COR-L47 (cell line): ENCODE measurements at places on chromosomes 1 and 21.
A peak's percentile ranks its signal among the peaks of the same experiment; 100 is the strongest.

DNA sequence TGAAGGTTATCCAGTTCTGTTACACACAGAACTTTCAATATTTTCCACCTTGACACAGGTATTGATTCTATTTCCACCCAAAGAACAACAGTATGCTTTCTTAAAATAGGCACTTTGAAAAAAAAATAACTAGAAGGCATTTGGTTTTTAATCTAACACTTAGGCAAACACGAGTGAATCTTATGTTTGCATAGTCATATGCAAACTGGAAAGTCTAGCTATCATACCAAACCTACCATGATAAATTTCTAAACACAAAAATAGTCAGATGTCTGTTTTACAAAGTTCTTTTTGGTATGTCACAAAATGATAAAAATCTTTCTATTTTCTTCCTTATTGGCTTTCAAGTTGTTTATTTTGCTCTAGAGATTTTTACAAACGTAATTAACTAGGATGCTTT is 11.6 kb downstream of the DNASE2B start:
- DNase-seq, result no peak

DNA sequence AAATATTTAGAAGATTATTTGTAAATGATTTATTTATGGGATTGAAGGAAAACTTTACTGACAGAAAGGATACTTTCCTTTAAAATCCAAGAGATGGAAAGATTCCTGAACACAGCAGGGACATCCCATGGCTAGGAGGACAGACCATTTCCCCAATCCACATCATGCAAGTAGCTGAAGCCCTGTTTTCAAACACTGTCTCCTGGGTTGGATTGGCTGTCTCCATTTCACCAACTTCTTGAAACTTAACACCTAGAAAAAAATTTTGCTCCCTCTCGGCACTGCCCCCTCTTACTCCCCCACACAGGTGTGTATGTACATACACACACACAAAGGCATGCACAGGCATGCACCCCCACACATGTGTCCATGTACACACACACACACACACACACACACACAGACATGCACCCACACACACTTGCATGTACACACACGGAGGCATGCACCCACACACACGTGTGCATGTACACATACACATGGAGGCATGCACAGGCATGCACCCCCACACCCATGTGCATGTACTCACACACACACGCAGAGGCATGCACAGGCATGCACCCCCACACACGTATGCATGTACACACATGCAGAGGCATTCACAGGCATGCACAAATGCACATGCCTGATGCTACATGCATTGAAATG is 320.0 kb downstream of the CHRM3 start:
- no peak for DNase-seq

DNA sequence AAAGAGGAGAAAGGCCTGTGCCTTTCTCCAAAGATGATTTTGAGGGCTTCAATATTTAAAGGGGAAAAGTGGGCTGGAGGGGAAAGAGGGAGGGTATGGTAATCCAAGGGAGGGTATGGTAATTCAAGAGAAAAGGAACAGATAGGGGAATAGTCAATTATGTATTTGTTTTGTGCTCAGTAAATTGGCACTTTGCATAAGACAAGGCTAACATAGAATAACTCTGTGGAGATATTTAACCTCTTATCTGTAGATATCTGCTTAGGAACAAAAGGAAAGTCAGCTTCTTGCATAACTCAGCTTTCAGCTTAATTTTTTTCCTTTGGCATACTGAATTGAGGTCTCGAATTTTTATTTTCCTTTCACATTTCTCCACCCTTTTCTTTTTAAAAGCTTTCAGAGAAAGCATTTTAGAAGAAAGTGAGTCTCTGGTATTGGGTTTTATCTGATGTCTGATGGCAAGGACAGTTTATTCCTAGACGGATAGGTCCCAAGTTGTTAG is 119.9 kb upstream of the F3 start:
- no peak for DNase-seq

- DNase-seq, result no peak
Observed at GRCh38 chr1:58395355-58395754, 151.2 kb downstream of the OMA1 start.

GRCh38 chr1:93093332-93094006 is 14.4 kb downstream of the MTF2 start:
- DNase-seq, result no peak

GRCh38 chr21:44407493-44407892 is 47.8 kb upstream of the LRRC3 start:
- DNase-seq, result no peak

DNA sequence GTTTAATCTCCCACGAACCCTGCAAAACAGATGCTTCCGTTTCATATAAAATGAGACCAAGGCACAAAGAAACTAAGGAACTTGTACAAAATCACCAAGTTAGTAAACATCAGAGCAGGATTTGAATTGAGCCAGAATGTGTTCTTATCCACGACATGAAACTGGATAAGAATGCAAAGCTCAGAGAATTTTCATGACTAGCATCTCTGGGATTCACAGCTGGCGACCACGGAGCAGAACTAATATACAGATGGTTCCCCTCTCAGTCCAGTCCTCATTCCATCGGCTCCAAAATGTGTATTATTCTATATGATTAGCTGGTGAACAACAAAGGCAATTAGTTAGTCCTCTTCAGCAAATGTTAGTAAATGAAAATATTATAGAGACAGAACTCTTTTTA is 72.3 kb upstream of the ERG start:
- DNase-seq, result no peak

DNA sequence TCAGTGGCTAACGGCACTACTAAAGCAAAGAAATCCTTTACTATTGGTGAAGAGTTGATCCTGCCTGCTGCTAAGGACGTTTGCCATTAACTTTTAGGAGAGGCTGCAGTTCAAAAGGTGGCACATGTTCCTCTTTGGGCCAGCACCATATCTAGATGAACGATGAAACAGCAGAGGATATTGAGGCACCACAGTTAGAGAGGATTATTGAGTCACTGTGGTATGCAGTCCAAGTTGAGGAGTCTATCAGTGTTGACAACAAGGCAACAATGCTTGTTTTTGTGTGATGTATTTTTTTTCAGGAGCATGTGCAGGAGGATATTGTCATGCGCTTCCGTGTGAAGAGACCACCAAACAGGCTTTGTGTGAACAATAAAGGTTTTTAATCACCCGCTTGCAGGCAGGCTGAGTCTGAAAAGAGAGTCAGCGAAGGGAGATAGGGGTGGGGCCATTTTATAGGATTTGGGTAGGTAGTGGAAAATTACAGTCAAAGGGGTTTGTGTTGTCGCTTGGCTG is 80.9 kb downstream of the UCHL5 start:
- no peak for DNase-seq

DNA sequence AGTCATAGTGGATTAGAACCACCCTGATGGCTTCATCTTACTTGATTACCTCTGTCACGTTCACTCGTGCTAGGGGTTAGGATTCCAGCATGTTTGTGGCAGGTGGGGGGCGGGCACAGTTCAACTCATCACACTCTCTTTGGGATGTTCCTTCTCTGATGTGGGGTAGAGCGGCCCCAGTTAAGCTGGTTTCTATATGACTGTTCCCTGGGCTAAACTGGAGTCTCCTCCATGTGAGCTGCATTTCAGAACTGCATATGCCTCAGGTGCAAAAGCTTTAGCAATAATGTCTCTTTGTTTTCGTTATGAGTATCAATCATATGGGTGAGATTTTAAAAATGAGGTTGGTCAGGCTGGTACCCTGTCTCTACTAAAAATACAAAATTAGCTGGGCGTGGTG is 393.2 kb downstream of the RPS6KC1 start:
- no peak for DNase-seq

GRCh38 chr1:115946116-115946515 is 30.2 kb upstream of the SLC22A15 start:
- DNase-seq, result no peak

- DNase-seq, result no peak
Observed at GRCh38 chr1:162629651-162630050, 2.6 kb upstream of the DDR2 start.

GRCh38 chr21:26732432-26733221 is 112.6 kb downstream of the ADAMTS1 start:
- DNase-seq, result no peak

- DNase-seq, result no peak
Observed at GRCh38 chr1:99439433-99440075, 175.3 kb downstream of the PLPPR4 start.

GRCh38 chr1:56146449-56146848 is 432.9 kb downstream of the PLPP3 start:
- no peak for DNase-seq

DNA sequence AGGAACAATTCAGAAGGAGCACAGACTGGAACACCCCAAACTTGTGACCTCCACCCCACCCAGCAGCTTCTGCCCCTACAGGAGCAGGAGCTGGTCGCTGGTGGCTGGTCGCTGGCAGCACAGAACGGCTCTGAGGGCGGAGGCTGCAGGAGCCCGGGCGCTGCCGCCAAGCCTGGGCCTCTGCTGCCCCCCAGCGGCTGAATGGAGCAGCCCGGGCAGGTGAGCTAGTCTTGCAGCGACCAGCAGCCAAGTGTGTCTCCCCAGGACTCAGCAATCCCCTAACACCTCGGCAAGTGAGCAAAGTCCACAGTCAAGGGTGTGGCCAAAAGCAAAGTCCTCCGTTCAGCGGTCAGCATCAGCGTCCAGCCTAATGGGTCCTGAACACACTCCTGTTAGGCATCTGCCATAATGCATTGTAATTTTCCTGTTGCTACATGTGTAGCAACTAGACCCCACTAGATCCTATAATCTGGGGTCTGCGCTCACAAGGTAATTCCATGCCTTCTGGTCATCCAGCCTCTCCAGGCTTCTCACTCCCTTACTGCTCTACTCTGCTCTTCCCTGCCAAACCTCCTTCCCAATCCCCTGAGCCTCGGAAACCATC is 12.1 kb upstream of the GJB5 start:
- DNase-seq, result peak; percentile 65

DNA sequence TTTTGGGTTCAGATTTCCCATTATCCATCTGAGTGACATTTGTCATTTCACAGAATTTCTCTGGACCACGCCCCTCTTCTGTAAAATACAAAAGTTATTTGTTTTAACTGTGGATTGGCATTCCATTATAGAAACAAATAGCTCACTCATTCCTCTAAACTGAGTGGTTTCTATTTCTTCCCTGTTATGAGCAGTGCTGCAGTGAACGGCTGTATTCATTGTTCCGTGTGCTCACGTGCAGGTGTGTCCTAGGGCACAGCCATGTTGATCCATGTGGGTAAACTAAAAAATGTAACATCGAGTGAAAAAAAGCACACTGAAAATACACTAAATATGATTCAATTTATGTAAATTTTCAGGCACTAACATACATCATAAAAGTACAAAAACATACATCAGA is 27.0 kb upstream of the IL12RB2 start:
- DNase-seq, result no peak

DNA sequence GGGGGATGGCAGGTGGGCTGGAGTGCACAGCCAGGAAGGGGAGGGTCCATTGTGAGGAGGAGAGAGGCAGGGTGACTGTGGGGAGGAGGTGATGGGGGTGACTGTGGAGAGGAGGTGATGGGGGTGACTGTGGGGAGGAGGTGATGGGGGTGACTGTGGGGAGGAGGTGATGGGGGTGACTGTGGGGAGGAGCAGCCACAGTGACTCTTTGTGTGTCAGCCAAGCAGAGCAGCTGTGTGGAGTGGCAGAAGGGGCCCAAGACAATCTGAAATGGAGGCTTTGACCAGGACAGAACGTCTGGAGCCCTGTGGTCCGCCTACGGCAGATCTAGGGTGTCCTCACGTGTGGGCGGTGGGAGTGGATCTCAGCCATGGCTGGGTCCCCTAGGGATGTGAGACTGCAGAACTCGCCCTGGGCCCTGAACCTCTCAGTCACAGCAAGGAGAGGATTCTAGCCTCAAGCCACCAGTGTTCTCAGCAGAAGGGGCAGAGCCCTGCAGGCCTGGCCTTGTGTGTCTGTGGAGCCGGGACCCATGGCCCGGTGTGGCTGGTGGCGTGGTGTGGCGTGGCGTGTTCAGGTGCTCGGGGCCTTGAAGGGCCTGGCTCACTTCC is 81.5 kb downstream of the OBSCN start:
- DNase-seq, result no peak

DNA sequence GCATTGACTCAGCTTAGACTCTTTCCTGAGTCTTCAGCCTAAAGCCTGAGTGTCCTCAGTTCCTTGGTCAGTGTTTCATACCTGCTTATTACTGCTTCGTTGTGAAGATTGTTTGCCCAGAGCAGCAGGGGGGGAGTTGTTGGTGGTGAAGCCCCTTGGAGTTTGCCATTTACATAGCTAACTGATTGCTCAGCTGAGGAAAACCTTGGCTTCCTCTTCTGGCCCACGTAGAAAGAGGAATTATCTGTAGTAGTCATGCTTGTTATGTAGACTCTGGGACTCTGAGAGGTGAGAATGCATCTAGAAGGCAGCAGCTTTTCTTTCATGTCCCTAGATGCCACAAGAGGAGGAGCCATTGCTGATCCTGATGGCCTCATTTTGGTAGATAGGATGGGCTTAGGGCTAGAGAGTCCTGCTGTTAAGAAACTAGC is 125.9 kb downstream of the MAST2 start:
- peak; percentile 61 for DNase-seq

DNA sequence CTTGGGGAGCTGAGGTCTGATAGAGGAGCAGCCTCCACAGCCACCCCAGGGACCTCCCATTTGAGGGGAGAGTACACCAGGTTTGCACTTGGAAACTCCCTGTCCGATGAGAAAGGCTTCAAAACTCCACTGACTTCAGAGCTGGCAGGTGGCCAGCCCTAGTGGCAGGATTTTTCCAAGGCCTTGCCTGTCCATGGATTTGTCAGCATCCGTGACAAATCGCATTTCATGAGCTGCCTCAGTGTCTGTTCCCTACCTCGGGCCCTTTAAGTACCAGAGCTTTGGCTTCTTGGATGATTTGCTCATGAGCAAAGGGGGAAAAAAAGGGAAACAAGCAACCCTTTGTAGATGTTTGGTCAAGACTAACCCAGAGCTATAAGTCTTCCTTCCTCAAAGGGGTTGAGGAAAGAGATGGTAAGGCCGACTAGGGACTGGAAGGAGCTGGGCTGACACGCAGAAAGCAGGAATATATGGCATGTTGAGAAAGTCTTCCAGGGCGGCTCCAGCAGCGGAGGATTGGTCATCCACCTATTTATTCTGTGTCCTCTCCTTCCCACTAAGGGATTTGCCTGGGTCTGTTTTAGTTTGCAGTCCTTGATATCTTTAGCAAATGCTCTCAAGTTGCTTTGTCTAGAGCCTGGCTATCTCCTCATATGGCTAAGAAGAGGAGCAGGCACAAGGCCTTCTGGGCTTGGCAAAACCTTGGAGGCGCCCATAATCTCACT is 2.7 kb upstream of the HSPG2 start:
- DNase-seq, result peak; percentile 18

DNA sequence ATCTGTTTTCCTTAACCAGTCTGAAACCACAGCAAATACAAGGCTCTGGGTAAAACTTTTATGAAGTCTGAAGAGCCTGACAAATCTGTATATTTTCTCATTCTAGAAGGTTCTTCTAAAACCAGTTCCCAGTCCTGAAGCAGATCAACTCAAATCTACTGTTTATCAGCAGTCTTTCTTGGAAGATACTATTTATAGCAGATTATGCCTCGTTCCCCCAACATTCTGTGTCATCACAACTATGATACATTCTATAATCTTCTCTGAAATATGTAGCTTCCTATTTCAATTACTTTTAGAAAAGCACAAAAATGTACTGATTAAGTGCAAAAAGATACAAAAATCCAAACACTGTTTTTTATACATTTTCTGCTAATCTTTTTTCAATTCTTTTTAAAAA is 67.5 kb downstream of the NIBAN1 start:
- no peak for DNase-seq
